ENCODE measurements at places on chromosomes 1 and 21.

DNA sequence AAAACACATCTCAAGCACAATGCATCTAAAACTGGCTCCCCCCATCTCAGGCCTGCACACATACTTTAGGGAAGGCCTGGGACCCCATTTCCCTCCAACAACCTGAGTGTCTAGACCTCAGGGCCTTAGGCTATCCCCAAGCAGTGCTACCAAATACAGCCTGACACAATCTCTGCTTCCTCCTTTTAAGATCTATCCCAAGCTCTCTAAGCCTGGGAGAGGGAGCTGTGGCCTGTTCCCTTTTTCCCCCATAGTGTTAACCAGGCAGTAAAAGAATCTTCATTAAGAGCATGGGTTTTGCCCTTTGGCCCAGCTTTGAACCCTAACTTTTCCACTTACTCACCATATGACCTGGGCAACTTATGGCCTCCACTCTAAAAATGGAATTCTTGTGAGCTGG is 10.8 kb upstream of the COL8A2 start:
- DNase-seq, result no peak

- DNase-seq, result no peak
These were observed 9.7 kb upstream of the TMEM35B start for GRCh38 chr1:34994878-34995277.

- DNase-seq, result no peak
These were observed 45.1 kb downstream of the DPT start for GRCh38 chr1:168683871-168684270.

DNA sequence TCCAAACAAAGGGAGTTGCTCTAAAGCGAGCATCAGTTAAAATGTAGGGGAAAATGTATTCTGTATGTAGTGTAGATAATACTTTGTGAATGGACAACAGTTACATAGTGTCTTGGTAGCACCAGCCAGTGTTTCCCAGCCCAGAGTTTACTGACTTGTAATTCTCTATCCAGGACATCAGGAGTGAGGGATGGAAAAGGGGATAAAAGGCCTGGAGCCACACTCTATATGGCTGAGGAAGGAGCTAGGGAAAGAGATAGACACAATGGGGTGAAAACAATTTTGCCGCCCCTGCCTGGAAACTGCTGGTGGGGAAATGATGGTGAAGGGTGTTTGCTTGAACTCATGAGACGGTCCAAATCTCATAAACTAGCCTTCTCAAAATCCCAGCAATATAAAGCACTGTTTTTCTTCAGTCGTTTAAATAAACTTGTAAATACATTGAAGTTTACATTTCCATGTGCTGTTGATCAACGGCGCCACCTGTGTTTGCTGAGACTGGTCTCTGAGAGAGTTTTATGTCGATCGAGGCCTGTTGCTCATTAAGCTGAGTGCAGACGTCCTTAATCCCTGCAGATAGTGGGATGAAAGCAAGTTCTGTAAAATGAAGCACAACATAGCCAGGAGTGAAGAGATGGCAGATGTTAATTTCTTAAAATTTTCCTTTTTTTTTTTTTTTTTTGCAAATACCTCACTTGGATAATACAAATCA is 27.9 kb upstream of the AGO1 start:
- no peak for DNase-seq

GRCh38 chr1:22343456-22344328 is 108.0 kb upstream of the ZBTB40 start:
- DNase-seq, result no peak

GRCh38 chr1:236009191-236009590 is 55.7 kb downstream of the NID1 start:
- peak; percentile 77 for DNase-seq

DNA sequence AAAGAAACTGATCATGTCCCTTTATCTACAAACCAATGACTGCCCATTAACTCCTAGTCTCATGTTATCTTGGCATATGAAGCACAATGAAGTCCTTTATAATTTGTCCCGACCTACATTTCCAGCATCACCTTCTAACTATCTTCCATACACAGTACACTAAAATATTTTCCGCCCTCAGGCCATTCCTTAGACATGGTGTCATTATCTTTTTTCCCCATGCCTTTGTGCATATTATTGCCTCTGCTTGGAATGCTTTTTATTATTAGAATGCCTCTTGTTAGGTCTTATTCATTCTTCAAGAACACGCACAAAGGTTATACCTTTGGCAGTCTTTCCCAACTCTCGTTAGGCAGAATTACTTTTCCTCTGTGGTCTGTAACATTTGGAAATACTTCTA is 39.6 kb downstream of the ATG4C start:
- peak; percentile 7 for DNase-seq

DNA sequence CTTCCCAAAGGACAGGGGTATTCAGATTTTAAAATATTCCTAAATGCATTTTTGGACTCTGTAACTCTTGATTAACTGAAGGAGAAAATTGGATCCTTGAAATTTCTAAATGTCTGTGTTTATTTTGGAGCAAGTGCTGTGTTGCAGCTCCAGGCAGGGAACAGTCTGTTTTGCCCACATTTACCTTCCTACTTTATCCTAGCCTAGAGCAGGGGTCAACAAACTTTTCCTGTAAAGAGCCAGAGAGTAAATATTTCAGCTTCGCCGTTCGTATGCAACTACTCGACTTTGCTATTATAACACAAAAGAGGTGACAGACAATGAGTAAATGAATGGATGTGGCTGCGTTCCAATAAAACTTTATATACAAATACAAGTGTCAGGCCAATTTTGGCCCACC is 402.2 kb downstream of the GPATCH2 start:
- DNase-seq, result no peak

- no peak for DNase-seq
These were observed 91.9 kb upstream of the ERRFI1 start for GRCh38 chr1:8118031-8118451.

DNA sequence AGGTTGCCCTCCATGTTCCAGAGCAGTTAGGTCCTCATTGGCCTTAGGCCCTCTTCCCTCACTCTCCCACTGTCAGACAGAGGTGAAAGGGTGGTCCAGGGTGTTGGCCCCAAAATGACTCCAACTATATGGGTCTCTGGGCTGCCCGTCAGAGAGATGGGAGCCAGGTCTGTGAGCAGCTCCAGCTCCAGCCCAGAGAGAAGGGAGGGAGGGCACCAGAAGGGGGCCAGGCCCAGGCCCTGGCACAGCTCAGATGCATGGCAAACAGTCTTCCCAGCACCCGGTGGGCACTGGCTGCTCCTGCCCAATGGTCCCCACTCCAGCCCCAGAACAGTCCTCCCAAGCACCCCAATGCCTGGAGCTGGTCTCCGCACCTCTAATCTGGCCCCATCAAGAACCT is 2.2 kb downstream of the BCAN start:
- DNase-seq, result no peak

DNA sequence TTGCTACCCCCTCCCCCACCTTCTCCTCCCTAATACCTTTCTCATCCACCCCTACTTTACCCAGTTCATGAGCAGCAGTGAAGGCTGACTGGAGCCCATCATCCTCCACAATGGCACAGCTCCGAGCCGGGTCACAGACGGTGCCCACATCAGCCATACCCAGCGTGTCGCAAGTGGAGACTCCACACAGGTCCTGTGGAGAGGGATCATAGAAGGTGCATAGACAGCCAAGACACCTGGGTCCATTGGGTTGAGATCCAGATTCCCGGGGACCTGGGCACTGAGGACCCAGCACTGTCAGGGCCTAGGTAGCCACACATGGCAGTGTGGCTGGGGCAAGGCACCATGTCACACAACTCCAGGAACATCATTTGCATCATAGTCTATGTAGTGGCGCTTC is 2.7 kb downstream of the ADAMTS4 start:
- DNase-seq, result no peak

DNA sequence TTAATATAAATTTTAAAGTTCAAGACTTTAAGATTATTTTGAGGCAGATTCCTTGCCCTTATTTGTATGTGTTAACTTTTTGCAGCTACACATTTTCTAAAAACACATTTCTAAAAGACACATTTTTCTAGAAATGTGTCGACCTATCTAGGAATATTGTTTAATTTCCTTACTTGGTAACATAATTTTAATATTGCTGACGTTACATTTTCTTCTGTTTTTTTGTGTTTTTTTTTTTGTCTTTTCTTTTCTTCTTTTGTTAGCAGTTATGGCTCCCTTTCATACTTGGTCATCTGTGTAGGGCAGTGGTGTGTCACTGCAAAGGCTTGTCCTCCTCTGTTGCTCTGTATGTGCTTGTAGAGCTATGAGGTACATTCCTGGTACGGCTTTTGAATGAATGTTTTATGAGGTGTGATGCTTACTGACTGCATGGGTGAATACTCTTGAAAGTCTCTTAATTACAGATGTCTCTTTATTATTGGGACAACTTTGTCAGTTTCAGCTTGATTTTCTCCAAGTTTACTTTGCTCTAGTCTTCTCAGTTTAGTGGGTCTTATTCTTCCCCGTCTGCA is 30.1 kb downstream of the LRRC8D start:
- no peak for DNase-seq

- DNase-seq, result no peak
These were observed 10.4 kb upstream of the ITPKB start for GRCh38 chr1:226749467-226749866.

DNA sequence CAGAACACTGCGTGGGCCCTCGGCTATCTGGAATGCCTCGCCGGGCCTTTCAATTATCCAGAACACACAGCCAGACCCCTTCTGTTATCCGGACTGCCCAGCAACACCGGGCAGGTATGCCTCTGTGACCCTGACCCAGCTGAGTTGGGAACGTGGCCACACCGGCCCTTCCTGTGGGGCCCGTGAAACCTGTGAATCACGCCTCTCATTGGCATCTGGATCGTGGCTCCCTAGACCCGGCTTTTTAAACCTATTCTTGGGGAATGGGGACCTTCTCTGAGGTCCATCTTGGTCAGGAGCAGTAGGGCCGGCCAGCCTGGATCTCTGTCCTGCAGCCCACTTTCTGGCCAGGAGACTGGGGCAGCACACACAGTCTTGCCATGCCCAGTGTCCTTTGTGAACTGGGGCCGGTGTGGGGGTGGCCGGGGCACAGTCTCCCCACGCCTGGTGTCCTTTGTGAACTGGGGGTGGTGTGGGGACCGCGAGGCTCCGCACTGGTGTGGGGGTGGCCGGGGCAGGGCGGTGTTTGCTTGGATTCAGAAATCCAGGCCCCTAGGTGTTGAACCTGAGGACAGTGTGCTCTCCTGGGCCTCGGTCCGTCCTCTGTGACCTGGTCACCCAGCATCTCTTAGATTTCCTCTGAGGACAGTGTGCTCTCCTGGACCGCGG is 11.1 kb downstream of the COL18A1 start:
- no peak for DNase-seq

DNA sequence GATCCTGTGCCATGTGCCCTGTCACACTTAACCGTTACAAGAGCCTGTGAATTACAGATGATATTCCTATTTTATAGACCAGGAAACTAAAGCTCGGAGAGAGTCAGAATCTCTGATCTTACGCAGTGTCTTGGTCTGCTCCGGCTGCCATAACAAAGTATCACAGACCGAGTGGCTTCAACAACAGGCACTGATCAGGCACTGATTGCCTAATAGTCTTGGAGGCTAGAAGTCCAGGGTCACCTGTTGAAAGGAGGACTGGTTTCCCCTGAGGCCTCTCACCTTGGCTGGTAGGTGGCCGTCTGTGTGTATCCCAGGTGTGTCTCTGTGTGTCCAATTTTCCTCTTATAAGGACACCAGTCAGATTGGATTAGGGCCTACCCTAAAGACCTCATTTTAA is 31.5 kb upstream of the KCNE2 start:
- DNase-seq, result no peak

DNA sequence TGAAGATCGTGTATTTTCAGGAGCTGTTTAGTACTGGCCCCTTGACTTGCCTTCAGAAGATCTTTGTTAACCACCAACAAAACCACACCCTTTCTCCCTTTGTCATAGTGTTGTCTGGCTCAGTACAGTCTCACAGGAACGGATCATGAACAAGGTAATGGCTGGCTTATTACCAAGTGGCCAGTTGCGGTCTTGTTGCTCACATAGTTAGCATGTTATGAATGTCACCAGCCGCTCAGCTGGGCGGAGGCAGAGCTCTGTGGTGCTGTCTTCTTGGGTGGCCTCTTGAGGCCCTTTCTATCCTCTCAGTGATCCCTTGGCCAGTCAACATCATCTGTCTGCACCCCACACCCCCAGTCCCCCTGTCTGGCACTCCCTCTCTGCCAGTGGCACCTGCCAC is 21.4 kb downstream of the CNIH3 start:
- DNase-seq, result peak; percentile 66

- DNase-seq, result no peak
These were observed 238.3 kb upstream of the ESRRG start for GRCh38 chr1:216961516-216961915.

DNA sequence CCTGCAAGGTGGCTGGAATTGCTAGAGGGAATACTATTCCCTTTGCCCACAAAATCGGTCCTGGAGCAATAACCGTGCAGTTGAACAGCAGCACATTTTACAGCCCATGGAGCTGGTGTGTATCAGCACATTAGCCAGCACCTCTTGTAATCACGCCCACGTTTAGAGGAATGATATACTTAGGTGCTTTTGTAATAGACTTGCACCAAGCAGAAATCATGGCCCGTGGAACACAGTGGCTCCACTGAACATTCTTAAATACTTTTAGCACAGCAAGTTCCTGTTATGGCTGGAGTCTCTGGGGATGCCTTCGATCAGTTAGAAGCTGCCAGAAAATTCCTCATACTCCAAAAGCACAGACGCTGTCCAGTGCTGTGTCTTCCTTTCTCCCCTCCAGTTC is 218.1 kb upstream of the FAM78B start:
- DNase-seq, result no peak

GRCh38 chr1:17259233-17259873 is 10.5 kb downstream of the PADI3 start:
- DNase-seq, result no peak

GRCh38 chr1:109595531-109595930 is 23.9 kb downstream of the GNAT2 start:
- DNase-seq, result peak; percentile 62

GRCh38 chr1:93907718-93908117 is 1.5 kb downstream of the GCLM start:
- peak; percentile 74 for DNase-seq

- DNase-seq, result no peak
These were observed 4.3 kb upstream of the ZBTB7B start for GRCh38 chr1:154998201-154998780.

DNA sequence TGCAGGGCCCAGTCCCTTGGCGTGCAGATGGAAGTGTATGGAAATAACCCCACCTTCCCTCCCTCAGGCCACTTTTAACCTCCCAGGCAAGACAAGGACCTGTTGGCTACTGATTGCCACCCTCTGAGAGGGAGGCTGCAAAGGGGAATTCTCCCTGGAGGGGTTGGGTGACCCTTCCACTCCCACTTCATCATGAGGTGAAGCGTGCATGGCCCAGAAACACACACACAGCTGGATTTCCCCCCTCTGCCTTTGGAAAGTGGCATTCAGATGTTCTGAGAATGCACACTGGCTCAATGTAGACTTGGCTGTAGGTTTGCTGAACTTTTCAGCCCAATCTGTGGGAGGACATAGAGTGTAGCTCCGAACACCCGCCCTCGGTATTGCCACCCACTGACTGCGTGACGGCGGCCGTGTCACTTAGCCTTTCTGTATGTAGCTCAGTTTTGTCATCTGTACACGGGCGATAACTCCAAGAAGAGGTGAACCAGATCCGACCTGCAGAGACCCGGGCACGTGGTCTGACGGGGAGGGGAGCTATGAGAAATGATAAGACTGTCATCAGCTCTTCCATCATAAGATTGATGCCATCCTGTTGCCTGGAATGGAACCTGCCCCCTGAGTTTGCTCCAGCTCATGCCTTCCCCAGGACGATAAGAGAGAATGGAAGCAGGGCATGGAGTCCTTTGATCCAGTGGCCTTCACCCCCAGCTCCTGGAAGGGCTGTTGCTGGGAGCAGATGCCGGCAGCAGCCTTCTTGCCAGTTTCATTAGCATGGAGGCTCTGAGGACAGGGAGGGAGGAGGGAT is 19.3 kb downstream of the MIIP start:
- no peak for DNase-seq

Data from choroid plexus epithelial cell (primary cell).